T follicular helper cell (primary cell): ENCODE measurements at places on chromosomes 3 and 15.

DNA sequence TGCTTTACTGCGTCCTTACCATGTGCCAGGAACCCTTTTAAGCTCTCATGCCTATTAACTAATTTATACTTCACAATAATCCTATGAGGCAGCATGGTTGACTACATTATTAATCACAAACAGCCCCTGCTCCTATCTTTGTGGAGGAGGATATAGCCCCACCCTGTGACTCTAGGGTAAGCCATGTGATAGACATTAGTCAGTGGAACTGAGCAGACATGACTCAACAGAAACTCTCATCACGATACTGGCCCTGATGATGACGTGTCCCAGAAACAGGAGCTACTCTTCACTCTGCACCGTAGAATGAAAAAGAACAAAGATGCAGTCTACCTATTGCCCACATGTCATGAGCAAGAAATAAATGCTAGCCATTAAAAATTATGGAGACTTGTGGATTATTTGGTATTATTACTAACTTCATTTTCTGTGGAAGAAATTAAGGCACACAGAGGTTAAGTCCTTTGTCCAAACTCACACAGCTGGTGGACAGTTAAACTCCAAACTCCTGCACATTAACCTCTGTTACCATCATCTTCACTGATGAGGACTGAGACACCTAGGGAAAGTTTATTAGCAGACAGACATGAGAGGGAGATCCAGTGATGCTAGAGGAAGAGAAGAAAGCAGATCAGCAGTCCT lies 51.2 kb downstream of the CFAP20DC start:
- no peak for DNase-seq

- DNase-seq = no peak
Observed at GRCh38 chr3:127490271-127491023, 100.1 kb downstream of the TPRA1 start.

GRCh38 chr15:75232826-75233503 lies 25.2 kb upstream of the GOLGA6C start:
- DNase-seq = no peak

DNA sequence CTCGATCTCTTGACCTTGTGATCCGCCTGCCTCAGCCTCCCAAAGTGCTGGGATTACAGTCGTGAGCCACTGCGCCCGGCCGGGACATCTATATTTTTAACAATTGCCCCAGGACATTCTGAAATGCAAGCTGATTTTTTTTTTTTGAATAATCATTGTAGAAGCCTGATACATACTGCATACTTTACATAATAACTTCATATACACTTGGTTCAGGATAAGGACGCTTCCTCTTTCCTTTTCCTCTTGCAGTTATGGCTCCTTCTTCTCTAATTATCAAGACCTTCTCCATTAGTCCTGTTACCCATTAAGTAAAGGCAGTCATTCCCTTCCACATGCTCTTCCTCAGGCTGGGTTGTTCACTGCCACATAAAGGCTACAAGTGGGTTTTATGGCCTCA lies 58.3 kb downstream of the SLCO3A1 start:
- DNase-seq = no peak

DNA sequence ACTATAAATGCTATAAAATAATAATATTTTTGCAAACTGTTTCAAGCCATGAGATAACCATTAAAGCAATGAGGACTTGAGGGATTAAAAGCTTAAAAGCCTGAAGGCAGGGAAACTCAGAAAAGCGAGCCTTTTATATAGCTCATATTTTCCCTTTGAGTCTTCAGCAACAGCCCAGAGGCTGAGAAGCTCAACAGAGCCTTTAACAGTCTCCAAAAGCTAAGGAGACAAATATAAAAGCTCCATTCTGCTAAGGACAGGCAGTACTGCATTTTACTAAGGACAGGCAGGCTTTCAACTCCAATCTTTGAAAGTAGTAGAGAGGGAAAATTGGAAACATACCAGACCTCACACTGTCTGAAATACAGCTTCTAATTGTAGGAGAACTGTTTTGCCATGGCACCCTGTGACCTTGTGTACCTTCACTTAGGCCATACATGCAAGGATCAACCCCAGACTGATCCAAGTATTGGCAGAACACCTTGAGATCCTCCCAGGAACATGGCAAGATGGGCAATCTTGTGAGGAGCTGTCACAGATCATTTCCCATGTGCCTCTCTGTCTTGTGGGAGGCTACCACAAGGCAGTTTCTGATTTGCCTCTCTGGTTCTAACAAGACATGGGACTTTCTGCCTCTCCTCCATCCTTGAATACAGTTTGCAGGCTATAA lies 53.1 kb upstream of the ARNT2 start:
- DNase-seq = no peak

GRCh38 chr3:66479532-66479947 lies 21.3 kb downstream of the LRIG1 start:
- no peak for DNase-seq

- DNase-seq = no peak
Observed at GRCh38 chr15:50641318-50641717, 45.3 kb downstream of the TRPM7 start.

GRCh38 chr3:150346981-150347863 lies 60.9 kb upstream of the TSC22D2 start:
- DNase-seq = no peak

DNA sequence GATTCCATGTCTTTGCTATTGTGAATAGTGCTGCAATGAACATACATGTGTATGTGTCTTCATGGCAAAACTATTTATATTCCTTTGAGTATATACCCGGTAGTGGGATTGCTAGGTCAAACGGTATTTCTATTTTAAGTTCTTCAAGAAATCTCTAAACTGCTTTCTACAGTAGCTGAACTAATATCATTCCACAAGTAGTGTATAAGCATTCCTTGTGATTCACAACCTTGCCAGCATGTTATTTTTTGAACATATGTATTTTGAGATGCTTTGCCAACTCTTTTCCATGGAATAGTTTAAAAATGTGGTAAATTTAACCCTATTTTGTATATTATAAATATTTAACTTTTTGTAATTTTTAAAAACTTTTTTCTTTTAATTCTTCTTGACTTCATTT lies 592.7 kb upstream of the NAALADL2 start:
- no peak for DNase-seq

DNA sequence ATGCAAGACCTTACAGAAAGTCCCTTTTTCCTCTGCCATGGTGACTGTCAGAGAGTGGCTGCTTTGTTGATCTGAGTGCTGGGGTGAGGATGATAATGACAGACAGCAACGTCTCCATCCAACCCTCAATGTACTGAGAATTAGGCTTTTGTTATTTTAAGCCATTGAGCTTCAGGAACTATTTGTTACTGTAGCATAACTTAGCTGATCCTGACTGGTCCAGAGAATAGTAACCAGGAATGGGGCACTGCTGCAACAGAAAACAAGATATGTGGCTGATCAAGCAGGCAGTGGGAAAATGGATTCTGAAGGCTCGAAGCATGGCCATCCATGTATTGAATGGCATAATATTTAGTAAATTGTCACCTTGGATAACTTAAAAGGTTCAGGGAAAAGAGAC lies 5.2 kb upstream of the KLF13 start:
- no peak for DNase-seq

DNA sequence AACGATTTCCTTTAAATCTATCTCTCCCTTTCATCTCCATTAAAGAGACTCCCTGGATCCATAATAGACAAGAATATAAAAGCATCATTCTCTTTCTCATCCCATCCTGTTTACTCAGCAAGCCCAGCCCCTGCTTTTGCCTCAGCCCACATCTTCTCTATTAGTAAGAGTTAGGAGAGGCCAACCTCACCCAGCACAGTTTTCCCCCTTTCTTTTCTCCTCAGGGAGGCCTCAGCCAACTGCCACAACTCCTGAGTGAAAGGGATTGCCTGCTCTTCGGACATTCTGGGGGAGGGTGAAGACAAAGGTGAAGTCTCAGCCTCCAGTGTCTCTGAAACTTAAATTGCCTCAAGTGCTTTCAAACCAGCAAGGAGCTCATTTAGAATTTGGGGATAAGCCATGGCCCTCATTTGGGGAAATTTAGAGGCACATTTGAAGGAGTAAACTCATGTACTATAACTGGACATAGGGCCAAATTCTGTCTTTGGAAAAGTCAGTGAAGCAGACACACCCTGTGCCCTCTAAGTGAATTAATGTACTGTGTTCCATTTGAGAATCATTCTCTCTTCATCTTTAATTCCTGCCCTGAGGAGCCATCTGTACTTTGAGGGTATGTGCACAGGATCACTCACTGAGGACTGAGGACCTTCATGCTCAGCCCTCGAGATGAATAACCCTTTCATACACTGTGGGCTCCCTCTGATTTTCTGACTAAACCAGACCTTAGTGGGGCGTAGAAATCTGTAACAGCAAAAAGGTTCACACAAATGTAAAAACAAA lies 82.5 kb downstream of the SOX2 start:
- DNase-seq = no peak

DNA sequence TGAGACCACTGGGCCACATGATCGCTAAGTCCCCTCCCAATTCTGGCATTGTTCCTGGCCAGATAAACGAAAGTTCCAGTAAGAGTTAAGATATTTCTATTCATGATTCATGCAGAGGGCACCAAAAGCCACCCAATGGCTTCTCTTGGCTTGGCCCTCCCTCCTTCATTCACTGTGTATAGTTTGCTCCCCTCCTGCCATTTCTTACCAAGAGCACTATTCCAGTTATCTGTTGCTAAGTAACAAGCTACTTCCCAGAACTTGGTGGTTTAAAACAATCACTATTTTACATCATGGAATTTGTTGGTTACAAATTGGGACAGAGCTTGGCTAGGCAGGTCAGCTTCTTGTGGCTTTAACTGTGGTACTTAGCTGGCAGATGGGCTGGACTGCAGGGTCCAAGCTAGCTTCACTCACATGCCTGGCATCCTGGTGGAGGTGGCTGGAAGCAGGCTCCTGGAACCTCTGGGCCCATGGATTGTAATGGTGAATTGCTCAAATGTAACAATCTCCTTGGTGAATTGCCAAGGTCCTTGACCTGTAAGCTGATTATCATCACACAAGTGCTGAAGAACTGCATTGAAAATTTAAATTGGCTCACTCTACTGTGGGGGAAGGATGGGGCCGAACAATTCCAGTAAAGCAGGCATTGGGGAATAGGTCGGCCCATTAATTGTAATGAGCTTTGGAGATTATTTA lies 16.6 kb downstream of the EAF1 start:
- DNase-seq = no peak

DNA sequence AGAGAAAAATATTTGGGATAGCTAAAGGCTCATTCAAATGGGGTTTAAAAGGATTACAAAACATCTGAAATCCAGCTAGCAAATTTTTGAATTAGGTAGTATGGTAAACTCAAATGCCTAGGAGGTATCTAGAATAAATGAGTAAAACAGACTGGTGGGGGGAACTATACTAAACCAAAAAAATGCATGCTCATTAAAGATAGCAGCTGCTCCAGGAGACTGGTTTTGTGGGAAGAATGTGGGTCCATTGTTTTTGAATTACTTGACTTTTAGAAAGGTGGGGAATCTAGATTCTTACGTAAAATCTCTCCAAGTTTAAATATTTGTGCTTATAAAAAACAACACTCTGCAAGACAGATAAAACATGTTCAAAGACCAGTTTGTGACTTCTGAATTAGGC lies 73.8 kb downstream of the LEKR1 start:
- DNase-seq = no peak

GRCh38 chr3:40660554-40660953 lies 135.8 kb downstream of the ZNF621 start:
- no peak for DNase-seq

DNA sequence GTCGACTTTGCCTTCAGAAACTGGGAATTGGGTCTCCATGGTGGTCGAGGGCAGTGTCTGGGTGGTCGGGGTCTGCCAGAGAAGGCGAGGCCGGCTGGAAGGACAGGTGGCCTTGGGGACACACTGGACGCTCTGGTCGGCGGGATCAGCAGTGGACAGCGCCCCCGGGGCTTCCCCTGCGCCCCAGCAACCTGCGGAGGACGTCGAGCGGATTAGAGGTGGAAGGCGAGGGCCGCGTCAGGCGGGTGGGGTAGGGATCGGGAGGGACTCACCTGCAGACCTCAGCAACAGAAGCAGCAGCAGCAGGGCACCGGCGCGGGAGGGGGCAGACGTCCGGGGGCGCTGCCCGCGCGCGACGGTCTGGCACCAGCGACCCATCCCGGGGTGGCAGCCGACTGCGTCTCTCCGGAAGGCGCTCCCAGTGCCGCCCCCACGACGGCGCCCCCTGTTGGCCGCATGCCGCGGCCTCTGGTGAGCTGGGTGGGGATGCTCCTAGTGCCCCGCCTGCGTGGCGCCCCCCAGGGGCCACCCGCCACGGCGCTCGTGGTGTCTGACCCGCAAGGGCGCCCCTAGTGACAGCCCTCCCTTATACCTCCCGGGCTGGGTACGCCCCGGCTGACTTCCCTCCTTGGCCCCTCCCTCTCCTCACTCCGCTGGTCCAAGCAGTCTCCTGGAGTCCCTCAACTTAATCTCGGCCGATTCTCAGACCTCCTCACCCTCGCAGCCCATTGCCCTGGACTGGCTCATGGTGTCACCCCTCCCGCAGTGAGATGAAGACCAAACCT lies at the start of gene PRSS50:
TSS of gene PRSS50 (minus strand) at position 423 of the 785 bp plus-strand sequence. CDS start at position 378, 45 bp downstream.
- no peak for DNase-seq

- no peak for DNase-seq
Observed at GRCh38 chr3:160287666-160288065, 62.4 kb downstream of the C3orf80 start.

DNA sequence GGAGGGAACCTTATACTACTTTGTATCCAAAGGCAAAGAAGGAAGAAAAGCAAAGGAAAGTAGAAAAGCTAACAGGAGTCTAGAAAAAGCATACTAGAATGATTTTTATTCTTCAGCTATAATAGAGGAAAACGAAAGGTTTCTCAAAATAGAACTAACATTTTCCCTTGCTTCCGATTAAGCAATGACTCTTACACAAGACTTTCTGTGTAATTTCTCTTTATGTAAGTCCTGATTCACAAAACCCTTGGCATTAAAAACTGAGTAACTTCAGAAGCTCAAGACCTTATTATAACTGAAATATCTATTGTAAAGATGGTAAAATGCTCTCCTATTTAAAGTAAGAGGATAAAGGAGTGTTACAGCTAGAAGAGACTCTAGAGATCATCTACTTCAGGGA lies 97.4 kb downstream of the DTWD1 start:
- no peak for DNase-seq

GRCh38 chr3:7520059-7520458 lies 659.1 kb downstream of the GRM7 start:
- DNase-seq = no peak
